ENCODE measurements at places on chromosomes 11 and 22.

DNA sequence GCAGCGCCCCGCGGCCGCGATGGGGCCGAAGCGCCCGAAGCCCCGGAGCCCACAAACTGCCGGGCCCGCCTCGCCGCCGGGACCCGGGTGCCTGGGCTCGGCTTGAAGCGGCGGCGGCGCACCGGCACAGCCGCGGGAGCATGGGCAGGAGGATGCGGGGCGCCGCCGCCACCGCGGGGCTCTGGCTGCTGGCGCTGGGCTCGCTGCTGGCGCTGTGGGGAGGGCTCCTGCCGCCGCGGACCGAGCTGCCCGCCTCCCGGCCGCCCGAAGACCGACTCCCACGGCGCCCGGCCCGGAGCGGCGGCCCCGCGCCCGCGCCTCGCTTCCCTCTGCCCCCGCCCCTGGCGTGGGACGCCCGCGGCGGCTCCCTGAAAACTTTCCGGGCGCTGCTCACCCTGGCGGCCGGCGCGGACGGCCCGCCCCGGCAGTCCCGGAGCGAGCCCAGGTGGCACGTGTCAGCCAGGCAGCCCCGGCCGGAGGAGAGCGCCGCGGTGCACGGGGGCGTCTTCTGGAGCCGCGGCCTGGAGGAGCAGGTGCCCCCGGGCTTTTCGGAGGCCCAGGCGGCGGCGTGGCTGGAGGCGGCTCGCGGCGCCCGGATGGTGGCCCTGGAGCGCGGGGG lies 346 bp downstream of the FJX1 start:
- no peak for DNase-seq

DNA sequence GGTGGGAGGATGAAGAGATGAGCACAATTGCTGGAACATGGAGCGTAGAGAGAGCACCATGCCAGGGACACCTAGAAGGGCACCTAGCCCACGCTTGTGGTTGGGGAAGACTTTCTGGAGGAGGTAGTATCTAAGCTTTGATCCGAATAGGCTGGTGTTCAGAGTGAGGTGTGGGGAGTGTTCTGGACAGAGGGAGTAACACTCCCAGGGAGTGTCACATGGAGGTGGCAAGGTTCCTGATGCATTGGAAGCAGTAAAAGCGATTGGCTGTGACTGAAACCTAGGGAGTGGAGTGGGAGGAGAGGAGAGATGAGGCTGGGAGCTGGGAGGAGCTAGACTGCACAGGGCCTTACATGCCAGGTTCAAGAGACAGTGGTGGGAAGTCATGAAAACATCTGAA lies 188.0 kb upstream of the NCAM1 start:
- no peak for DNase-seq

DNA sequence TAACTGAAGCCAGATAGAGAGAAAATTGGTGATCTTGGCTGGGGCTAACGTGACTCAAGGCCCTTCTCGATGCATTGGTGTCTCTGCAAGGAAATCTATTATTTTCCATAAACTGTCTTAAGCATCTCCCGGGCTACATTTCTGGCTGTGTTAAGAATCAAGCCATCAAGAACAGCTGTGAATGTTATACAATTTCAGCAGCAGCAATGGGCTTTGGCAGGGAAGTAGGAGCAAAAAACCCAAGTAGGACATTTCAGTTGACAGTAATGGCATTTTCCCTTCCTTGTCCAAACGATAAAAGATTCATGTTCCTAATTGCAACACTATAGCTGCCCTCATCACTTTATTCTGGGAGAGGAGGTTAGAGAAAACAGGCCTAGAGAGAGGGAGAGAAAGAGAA lies 335.0 kb downstream of the CADM1 start:
- DNase-seq: no peak

GRCh38 chr11:125724125-125724524 lies 22.0 kb upstream of the PATE1 start:
- DNase-seq: no peak

- no peak for DNase-seq
Measured at GRCh38 chr22:33073989-33074418, 15.8 kb upstream of the SYN3 start.

DNA sequence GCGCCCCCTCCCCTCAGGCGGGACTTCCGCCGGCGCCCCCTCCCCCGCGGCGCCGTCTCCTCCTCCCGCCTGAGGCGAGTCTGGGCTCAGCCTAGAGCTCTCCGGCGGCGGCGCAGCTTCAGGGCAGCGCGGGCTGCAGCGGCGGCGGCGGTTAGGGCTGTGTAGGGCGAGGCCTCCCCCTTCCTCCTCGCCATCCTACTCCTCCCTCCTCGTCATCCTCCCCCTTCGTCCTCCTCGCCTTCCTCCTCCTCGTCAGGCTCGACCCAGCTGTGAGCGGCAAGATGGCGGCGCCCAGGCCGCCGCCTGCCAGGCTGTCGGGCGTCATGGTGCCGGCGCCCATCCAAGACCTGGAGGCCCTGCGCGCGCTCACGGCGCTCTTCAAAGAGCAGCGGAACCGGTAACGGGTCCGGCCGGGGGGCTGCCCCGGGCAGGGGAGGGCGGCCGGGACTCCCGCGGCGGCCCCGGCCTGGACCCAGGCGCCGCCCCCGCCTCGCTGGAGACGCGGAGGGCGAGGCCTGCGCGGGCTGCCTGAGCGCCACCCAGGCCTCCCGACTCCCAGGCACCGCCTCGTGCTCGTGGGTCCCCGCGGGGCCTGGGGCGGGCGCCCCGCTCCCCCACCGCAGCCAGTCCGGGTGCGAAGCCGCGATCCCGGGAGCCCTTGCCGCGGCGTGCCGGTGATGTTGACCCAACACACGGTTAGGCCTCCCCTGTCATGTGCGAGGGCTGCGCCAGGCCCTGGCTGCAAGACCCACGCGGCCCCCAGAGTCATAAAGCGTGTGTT lies at the start of gene ATXN10:
Gene ATXN10 (plus strand): TSS at position 52 of the 781 bp plus-strand sequence. CDS start 230 bp downstream, at position 282.
- peak; percentile 81 for DNase-seq

DNA sequence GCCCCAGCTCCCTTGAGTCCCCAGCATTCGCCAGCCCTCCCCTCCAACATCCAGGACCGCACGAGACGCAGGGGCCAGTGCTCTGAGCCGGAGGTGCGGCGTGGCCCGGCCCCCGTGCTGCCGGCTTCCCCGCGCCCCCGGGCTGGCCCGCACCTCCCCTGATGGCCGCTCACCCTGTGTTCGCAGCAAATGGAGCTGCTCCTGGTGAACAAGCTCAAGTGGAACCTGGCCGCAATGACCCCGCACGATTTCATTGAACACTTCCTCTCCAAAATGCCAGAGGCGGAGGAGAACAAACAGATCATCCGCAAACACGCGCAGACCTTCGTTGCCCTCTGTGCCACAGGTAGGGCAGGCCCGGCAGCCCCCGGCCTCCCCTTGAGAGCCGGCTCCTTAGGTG lies 2.7 kb downstream of the CCND1 start:
- no peak for DNase-seq

GRCh38 chr11:110098645-110099044 lies 5.5 kb downstream of the ZC3H12C start:
- DNase-seq: no peak

- DNase-seq: no peak
Measured at GRCh38 chr22:39469326-39469680, 12.5 kb downstream of the MGAT3 start.

- no peak for DNase-seq
Measured at GRCh38 chr11:5992604-5993251, 5.9 kb upstream of the OR52L1 start.

GRCh38 chr22:27882507-27883290 lies 36.4 kb downstream of the PITPNB start:
- DNase-seq: no peak

DNA sequence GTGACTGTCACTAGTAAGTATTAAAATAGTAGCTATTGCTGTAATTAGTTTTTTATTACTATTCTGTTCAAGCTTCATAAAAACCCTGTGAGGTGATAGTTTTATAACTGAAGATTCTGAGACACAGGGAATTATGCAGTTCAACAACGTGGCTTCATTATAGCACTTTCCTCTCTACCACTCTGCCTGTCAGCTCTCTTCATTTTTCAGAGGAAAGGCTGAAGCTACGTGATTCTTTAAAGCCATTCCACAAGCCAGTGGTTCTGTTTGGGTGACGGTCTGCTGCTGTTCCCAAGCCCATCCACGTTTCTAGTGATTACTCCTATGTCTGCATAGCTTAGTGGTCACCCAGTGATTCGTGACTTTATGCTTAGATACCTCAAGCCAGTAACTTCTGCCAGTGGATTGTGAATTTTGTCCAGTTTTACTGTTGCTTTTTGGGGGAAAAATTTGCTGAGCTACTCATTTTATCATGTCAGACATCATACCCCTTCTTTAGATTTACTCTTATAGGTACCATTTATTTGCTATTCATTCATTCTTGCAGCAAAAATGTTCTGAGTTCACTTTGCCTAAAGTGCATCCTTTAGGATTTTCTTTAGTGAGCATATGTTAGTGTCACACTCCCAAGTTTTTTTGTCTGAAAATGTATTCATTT lies 59.8 kb downstream of the UVRAG start:
- no peak for DNase-seq

- no peak for DNase-seq
Measured at GRCh38 chr11:71988050-71988449, 10.7 kb upstream of the IL18BP start.

DNA sequence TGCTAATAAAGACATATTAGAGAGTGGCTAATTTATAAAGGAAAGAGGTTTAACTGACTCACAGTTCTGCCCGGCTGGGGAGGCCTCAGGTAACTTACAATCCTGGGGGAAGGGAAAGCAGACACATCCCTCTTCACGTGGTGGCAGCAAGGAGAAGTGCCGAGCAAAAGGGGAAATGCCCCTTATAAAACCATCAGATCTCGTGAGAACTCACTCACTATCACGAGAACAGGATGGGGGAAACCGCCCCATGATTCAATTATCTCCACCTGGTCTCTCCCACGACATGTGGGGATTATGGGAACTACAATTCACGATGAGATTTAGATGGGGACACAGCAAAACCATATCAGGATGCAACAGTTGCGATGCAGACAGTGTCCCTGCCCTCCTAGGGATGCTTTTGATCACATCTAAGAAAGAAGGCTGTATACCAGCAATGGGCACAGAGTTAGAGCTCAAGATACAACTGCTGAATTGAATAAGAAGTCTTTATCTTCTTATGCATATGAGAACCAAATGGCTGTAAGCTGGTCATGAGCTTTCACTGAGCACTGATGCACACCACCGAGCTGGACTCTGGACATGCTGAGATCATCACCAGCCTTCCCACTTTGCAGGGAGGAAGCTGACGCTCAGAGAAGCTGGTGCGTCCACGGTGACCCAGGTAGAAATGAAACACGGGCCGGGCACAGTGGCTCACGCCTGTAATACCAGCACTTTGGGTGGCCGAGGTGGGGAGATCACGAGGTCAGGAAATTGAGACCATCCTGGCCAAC lies 255.2 kb downstream of the MN1 start:
- no peak for DNase-seq

DNA sequence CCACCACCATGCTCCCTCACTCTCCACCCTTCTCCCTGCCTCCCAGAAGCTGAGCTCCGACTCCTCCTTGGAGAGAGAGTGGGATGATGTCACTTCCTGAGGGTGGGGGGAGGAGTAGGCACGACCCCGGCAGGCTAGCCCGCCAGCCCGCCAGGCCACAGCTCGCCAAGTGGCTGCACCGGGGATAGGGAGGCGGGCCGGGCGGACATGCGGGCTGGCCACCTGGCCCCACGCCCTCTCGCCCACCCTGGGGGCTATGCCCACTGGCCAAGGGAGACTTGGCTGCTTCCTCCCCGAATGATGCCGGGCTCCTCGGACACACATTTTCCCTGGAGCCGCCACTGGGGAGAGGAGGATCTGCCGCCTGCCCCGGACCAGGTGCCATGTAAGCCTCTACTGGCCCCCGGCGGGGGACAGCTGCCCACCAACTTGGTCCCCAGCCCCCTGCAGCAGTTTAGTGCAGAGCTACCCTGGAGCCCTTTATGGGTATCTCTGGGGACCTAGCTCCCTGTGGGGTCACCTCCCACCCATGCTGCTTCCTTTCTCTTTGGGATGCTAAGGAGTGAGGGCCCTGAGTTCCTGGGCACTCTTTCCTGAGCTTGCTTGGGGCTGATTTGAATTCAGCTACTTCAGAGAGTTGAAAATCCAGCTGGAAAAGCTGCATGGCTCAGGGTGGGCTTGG lies 33.7 kb upstream of the MYRF start:
- DNase-seq: no peak

- DNase-seq: no peak
Measured at GRCh38 chr11:1011320-1011698, 25.2 kb downstream of the MUC6 start.

DNA sequence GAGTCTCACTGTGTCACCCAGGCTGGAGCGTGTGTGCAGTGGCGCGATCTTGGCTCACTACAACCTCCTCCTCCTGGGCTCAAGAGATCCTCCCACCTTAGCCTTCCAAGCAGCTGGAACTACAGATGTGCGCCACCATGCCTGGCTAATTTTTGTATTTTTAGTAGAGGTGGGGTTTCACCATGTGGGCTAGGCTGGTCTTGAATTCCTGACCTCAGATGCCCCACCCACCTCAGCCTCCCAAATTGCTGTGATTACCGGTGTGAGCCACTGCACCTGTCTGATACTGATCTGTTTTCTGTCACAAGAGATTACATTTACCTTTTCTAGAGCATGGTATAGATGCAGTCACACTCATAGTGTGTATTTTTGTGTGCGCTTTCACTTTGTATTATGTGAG lies 11.6 kb downstream of the ATG13 start:
- DNase-seq: no peak

- DNase-seq: no peak
Measured at GRCh38 chr11:99117603-99118002, 96.9 kb downstream of the CNTN5 start.

DNA sequence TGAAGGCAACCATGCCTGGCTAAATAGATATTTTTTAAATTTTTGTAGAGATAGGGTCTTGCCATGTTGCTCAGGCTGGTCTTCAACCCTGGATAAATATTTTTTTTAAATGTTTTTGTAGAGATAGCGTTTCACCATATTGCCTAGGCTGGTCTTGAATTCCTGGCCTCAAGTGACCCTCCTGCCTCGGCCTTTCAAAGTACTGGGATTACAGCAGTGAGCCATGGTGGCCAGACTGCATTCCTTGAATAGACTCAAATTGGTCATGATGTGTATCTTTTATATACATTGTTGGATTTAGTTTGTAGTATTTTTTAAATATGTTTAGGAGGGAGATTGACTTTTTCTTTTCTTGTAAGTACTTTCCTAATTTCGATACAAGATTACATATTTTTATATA lies 325.7 kb upstream of the C11orf87 start:
- DNase-seq: no peak

DNA sequence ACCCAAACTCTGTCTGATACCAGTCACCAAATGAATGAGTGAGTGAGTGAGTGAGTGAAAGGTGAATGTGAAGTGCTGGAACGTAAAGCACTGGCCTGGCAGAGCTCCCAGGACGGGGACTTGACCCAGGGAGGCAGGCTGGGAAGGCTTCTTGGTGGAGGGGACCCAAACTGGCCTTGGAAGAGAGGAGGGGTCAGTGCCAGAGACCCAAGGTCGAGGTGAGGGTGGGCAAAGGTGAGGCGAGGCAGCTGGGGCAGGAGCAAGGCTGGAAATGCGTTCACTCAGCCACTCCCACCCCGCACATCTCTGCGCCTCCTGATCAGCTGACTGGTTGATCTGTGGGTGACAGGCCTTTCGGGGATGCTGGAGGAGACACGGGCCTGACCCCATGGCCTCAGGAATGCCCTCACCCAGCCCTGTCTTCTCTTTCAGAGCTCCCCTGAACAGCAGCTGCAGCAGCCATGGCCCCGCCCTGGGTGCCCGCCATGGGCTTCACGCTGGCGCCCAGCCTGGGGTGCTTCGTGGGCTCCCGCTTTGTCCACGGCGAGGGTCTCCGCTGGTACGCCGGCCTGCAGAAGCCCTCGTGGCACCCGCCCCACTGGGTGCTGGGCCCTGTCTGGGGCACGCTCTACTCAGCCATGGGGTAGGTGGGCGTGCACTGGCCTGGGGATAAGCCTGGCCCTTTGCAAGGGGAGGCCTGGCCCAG lies 7.6 kb downstream of the TSPO start:
- DNase-seq: no peak

All from CD8-positive, alpha-beta T cell (primary cell).